ENCODE measurements at places on chromosomes 7 and 10.
A peak's percentile ranks its signal among the peaks of the same experiment; 100 is the strongest.

DNA sequence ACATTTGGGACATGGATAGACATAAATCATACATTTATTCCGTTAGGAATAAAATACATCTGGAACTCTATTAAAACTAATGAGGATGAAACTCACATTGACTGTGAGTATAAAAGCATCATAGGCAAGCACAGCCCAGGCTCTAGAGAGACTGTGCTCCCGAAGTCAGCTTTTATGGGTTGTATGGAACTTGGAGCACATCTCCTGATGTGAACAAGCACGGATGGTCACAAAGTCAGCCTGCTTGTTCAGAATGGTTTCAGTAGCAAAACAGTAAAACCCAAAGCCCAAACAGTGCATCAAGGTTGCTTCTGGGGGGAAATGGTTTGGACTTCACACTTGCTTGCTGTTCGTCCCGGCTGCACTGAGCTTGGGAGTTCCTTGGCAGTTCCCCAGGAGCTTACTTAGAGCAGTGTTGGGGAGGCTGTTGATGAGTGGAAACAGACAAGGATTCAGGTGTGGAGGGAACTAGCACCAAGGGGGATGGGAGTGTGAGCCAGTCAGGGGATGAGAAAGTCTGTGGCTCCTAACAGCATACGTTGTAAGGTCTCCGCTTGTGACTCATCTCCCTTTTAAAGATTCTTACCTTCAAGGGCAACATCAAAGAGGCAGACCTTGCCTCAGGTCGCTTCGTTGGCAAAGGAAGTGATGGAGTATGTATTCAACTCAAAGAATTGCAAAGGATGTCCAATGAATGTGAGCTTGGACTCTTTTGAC lies 19.7 kb upstream of the ITGA8 start:
- no peak for DNase-seq

DNA sequence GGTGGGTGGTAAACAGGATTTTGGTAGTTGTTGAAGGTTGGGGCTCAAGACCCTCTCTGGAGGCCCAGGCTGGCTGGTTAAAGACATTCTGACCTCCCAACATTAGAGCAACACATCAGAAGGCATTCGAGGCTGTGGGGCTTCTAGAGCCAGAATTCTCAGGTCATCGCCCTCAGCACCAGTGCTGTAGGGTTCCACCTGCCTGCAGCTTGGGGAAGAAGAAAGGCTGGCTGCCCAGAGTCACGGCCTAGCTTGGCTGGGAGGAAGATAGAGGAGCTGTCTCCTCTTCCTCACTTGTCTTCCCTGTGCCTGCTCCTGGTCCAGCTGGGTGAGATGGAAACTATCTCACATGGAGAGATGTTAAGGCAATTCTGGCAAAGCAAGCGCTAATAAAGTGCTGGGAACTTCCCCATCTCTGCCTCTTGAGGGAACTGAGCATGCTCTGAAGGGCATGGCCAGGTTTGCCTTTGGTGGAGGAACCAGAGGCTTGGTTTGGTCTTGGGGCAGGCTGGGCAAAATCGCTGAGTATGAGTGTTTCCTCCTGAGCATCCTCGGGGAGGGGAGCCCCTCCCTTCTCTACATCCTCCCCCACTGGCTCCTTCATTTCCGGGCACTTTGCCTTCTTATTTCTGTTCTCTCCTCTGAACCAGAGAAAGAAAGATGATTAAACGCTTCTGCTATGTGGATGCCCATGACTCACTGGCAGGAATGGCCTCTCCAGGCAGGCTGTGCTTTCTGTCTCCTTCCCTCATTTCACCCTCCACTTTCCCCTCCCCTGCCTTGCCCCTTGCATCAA lies 509.0 kb upstream of the PODXL start:
- DNase-seq: peak; percentile 93

DNA sequence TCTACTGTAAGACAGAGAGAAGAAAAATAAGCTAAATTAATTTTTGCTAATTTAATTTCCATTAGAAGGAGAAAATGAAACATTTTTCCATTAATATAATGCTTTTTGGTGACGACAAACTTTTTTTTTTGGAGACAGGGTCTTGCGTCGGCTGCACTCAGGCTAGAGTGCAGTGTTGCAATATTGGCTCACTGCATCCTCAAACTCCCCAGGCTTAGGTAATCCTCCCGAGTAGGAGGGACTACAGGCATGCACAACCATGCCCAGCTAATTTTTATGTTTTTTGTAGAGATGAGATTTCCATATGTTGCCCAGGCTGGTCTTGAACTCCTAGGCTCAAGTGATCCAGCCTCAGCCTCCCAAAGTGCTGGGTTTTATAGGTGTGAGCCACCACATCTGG lies 229.8 kb upstream of the LRRN3 start:
- DNase-seq: no peak

DNA sequence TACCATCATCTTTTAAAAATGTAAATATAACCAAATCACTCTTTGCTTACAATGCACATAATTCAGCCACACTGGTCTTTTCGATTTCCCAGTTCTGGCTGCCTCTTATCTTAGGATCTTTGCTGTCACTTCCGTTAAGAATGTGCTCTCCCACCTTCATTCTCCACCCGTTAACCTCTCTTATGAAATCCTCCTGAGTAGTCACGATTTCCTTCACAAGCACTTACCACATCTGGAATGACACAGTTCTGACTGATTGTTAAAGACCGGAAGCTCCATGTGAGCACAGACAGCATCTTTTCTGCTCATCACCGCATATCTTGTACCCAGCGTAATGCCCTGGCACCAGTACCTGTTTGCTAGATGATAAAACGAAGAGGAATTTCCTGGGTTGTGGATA lies 84.3 kb downstream of the CUL2 start:
- no peak for DNase-seq

DNA sequence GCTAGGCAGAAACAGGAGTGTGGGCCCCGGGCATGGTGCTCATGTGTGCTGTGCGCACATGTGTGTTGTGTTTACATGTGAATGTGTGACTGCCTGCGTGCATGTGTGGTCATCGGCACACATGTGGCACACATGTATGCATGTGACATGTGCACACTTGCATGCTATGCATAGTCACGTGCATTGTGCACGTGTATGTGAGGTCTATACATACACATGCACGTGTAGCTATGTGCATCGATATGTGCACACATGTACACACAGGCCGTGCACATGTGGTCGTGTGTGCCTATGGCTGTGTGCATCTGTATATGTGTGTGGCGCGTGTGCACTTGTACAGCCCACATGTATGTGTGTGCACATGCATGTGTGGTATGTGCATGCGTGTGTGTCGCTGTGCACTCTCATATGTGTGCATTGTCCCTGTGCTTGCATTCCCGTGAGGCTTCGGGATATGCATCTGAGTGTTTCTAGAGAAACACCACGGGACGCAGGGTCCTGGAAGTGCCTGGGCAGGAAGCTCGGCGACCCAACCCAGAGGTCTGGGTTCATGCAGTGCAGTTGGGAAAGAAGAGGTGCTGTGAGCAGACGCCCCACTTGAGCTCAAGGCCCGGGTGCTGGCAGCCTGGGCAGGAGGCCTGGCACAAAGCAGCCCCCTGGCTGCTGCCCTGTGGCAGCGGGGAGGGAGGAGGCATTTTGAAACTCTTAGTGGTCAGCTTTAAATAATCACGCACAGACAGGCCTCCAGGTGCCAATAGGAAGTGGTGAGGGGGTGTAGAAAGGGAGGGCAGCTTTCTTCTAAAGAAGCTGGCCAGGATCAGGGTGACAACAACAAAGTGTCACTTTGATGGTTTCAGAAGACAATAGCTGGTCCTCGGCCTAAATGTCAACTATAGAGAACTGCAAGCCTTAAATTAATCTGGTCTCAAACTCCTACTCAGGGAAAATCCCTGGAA lies 410.0 kb upstream of the MGMT start:
- DNase-seq: no peak

- DNase-seq: no peak
These were observed 49.2 kb upstream of the ELFN1 start for GRCh38 chr7:1620835-1621234.

GRCh38 chr7:27678617-27679260 lies 16.1 kb upstream of the HIBADH start:
- DNase-seq: no peak

DNA sequence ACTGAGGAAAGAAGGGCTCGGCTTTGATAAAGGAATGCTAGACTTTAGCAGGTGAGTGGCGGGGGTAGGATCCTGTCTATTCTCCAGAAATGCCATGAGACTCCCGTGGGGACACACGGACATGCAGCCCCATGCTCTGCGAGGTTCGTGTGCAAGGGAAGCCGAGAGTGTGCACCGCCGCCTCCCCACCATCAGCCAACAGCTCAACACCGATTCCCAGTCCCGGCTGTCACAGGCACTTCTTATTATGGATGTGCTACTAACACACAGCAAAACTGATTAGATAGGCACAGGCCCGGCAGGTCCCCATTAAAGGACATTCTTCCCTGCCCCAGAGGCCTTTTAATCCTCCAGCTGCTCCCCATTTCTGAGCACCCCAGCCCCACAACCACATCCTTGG lies 154.4 kb downstream of the PRKAG2 start:
- no peak for DNase-seq

DNA sequence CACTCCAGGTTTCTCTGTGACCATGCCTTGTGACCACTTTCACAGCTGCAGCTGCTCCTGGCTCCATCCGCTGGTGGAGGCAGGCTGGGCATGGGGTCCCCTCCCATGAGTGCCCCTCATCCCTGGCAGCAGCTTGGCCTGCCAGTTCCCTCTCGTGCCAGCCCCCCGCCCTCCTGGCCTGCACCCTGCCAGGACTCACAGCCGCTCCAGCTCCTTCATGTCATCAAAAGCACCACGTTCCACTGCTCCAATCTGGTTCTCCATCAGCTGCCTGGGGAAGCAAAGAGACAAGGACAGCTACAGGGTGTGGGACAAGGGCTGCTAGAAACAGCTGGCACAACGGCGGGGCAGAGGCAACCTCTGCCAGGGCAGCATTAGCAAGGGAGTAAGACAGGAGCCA lies 22.6 kb downstream of the SLIT1 start:
- DNase-seq: no peak

- DNase-seq: no peak
These were observed 9.8 kb upstream of the RALA start for GRCh38 chr7:39613577-39613976.

DNA sequence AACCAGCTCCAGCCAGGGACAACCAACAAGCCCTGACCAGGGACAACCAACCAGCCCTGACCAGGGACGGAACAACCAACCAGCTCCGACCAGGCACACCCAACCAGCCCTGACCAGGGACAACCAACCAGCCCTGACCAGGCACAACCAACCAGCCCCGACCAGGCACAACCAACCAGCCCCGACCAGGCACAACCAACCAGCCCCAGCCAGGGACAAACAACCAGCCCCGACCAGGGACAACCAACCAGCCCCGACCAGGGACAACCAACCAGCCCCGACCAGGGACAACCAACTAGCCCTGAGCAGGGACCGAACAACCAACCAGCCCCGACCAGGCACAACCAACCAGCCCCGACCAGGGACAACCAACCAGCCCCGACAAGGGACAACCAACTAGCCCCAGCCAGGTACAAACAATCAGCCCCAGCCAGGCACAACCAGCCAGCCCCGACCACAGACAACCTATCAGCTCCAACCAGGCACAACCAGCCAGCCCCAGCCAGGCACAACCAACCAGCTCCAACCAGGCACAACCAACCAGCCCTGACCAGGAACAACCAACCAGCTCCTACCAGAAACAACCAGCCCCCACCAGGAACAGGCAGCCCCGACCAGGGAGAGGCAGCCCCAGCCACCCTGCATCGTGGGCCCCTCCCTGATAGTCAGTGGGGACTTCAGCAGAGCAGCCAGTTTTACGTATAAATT lies 56.4 kb downstream of the PROSER2 start:
- no peak for DNase-seq

- no peak for DNase-seq
These were observed 14.1 kb downstream of the PDZD8 start for GRCh38 chr10:117360994-117361667.

GRCh38 chr10:60140651-60141632 lies 234.6 kb upstream of the CCDC6 start:
- no peak for DNase-seq

DNA sequence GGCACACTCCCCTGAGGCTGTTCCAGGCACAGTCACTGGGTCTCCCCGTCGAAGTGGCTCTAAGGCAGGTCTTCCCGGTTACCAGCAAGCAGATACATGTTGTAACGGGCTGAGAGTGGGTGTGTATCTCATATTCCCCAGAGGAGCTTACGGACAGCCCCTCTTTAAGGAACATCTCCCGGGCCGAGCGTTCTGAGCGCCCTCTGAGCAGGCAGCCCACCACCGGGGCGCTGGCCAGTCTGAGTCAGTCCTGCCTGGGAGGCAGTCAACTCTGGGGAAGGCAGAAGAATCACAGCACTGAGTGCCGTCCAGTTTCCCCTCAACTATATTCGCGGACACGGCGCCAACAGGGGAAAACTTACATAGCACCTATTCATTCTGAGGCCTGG lies 117.4 kb downstream of the LHPP start:
- DNase-seq: no peak

DNA sequence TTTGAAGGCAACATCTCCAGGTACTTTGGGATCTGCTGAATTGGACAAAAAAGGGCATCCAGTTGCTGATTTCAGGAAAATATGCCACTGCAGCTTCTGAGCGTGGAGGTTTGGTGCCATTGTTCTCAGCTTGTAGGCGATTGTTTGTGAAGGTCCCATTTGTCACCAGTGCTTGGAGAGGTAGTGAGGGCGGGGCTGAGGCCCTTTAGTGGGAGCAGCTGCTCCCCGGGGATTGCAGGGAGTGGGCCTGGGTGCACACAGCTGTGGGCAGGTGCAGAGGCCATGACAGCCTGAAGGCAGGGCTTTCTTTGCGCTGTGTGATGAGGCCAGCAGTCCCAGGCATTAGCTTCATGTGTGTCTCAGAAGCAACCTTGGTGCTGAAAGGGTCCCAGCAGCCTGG lies 3.9 kb downstream of the FAM20C start:
- DNase-seq: no peak

GRCh38 chr10:128160297-128160711 lies 34.1 kb upstream of the MKI67 start:
- no peak for DNase-seq

DNA sequence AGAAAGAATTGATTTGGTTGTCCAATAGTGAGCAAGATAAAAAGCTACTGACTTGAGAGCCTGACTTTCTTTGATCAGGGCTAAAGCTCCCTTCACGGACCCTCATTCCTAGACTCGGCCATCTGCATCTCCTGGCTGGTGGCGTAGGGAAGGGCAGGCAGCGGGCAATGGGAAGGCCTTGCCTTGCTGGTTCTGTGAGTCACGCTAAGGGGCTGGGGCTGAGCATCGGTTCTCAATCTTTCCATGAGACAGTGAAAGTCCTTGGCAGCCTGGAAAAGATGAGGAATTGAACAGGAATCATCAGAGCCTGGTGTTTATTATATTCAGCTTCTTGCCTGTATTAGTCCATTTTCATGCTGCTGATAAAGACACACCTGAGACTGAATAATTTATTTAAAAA lies 475.3 kb downstream of the PLXNA4 start:
- DNase-seq: no peak

- DNase-seq: no peak
These were observed 411.4 kb downstream of the TNS3 start for GRCh38 chr7:47170516-47170915.

GRCh38 chr7:106824458-106824857 lies 40.6 kb upstream of the PIK3CG start:
- no peak for DNase-seq

Data from ascending aorta (tissue), 2 donors.